Caudate nucleus (tissue), 63 donors: ENCODE measurements at places on chromosomes 16 and 17.
A peak's percentile ranks its signal among the peaks of the same experiment; 100 is the strongest.

DNA sequence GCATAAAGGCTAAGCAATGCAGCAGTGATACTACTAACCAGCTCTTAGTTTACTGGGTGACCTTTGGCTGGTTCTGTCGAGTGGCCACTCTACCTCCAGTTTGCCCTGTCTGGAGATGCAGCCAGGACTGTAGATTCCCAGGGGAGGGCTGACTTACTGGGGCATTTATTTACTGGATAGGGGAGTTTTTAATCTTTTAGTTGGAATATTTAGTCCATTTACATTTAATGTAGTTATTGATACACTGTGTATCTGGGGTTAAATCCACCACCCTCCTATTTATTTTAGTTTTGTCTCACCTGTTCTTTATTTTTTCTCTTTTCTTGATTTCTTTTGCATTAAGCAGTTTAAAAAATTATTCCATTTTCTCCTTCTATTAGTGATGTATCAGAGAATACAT is 112.9 kb downstream of the RPTOR start:
- DNase-seq = no peak

GRCh38 chr16:64017796-64018195 is 1104.1 kb downstream of the CDH11 start:
- no peak for DNase-seq

GRCh38 chr17:42214156-42214555 is 19.9 kb upstream of the GHDC start:
- no peak for DNase-seq

- DNase-seq = no peak
These were observed 5.1 kb downstream of the UBN1 start for GRCh38 chr16:4852221-4852872.

DNA sequence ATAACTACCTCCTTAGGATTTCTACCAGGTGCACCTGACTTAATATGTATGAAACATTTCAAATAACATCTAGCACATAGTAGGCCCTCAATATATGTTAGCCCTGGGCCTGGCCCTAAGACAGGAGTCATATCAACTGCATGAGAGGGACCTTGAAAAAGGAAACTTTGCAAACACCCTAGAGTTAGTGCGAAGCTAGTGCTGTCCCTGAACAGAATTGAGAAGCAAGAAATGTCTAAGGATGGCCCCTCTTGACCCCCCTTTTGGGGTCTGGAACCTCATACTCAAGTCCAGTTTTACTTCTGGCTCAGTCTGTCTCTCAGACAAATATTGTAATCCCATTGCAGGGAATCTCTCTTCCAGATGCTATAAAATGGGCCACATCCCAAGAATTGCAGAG is 80.5 kb downstream of the CBLN1 start:
- DNase-seq = no peak

GRCh38 chr16:50863644-50864144 is 121.8 kb downstream of the CYLD start:
- DNase-seq = peak; percentile 17

DNA sequence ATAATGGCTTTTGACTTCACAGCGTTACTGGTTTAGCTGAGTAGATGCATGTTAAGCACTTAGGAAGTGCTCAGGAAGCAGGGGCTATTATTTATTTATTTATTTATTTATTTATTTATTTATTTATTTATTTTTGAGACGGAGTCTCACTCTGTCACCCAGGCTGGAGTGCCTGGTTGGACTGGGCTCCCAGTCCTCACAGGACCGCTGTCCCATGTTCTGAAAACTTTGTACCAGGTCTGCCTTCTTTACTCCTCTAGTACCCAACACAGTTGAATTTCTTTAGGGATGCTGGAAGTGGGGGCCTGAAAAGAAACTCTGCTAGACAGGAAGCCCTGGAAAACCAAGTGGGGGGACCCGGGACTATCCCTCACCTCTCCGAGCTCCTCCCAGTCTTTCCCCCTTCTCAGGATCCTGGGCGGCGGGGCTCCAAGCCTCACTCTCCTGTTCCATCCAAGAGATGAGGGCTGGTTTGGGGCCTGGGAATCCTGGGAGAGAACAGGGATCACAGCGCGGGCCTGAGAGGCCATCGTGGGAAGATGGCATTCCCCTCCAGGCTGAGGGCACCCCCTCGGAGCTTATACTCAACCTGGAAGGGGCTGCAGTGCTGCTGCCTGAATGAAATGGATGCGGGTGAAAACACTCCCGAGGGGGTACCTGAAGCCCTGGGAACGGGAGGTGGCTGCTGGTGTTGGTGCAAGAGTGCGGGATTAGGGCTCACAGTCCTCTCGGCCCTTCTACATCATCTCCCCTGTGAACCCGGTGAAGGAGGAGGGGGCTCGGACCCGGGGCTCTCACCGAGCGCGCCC is 674 bp downstream of the ZNF688 start:
- DNase-seq = no peak

GRCh38 chr16:4288148-4288921 is 15.5 kb upstream of the TFAP4 start:
- peak; percentile 63 for DNase-seq

DNA sequence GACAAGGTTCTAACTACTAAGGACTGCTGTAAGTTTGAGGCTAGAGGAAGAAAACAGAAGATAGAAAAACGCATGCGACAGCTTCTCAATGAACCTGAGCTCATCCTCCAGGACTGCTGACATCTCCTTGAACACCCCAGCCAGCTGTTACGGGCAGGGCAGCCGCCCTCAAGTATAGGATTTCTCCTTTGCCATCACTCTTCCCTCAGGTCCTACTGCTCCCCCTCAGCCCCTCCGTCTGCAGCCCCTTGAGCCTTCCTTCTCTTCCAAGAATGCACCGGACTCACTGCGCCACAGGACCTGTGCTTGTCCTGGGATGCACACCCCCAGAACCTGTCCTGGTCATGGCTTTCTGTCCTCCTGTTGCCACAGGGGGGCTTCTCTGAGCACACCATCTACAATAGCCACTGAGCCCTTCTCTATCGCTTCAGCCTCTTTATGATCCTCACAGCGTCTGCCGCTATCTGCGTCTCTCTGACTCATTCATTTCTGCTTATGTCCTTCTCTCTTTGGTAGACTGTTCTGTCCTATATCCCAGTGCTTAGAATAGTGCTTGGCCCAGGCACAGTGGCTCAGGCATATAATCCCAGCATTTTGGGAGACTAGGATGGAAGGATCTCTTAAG is 15.7 kb upstream of the XYLT2 start:
- no peak for DNase-seq

DNA sequence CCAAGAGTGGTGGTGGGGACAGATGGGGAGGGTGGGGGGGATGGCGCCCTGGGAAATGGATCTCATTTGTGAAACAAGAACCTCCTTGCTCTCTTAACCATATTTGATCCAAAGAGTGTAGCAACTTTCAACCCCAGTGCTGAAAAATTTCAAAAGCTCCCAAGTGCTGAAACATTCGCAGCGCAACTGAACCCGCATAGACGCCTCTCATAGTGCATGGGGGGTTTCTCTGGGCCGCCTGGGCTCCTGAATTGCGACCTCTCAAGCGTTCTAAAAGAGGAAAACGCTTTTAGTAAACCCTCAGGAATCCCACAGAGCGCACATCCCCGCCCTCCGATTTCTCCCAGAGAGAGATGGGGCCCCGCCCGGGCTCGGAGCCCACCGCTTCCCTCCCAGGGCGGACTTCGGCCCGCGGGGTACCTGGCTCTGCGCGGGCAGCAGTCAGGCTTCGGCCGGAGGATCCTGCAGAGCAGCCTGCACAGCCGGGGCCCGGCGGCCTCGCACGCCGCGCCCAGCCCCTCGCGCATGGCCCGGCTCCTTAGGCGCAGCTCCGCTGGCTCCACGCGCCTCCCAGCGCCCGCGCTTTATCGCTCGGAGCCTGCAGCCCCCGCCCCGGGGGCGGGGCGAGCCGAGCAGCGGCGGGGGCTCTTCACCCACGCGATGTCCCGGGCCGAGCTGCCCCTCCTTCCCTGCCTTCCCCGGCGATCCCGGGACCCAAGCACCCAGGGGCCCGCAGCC is 7.0 kb downstream of the NOS2 start:
- peak; percentile 6 for DNase-seq

DNA sequence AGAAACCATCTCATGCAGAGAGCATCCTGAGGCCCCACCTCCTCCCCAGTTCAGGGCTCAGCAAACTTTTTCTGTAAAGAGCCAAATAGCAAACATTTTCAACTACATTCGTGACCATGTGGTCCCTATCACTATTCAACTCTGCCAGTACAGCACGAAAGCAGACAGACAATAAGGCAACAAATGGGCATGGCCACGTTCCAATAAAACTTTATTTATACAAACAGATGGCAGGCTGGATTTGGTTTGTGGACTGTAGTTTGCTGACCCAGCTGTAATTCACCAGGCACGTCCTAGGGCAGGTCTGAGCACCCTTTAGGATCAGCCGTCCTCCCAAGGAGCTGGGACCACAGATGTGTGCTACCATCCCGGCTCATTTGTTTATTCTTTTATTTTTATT is 27.1 kb upstream of the GPRC5C start:
- no peak for DNase-seq

DNA sequence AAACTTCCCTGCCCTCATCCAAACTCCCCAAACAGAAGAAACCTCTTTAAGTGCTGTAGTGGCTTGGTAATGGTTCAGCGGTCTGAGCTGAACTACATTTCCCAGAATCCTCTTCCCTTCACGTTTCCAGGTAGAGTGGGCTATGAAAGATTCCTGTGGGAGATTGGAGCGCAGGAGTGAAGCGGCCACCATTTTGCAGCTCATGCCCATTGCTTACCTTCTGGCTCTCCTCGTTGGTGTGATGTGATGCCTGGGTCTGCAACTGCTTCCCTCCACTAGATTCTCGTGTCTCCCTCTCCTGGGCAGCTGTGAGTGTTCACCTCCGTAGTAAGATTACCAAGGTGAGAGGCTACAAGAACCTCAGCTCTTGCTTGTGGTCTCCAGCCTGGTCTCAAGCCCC is 82.1 kb downstream of the GPR139 start:
- DNase-seq = no peak

- no peak for DNase-seq
These were observed 4.9 kb upstream of the SSTR5 start for GRCh38 chr16:1067629-1068028.

DNA sequence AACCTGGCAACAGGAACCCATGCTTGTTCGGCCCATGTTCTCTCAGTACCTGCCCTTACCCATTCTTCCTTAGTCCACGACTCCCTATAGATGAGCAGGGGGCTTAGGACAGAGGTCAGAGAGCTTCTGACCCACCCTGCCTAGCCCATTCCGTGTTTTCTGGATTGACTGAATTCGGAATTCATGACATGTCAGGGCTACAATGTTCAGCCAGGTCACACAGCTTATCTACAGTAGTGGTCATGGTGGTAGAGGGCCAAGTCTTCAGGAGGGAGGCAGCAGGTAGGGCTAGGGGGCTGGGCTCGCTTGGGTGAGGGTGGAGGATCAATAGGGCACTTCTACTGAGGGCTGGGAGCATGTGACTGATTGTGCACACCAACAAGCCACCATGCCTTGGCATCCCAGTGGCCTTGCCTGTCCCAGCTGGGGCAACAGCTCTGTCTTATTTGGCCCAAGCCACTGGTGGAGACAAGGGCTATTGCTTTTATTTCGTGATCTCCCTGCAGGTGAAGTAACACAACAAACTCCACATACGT is 3.1 kb downstream of the HEXIM2 start:
- no peak for DNase-seq

GRCh38 chr17:57655553-57655952 is 89.5 kb downstream of the CCDC182 start:
- DNase-seq = no peak

GRCh38 chr17:29042679-29043538 is at the start of gene PIPOX:
TSS of gene PIPOX (plus strand) at chr17:29043141. CDS start at chr17:29043226, 85 bp downstream.
- DNase-seq = no peak

DNA sequence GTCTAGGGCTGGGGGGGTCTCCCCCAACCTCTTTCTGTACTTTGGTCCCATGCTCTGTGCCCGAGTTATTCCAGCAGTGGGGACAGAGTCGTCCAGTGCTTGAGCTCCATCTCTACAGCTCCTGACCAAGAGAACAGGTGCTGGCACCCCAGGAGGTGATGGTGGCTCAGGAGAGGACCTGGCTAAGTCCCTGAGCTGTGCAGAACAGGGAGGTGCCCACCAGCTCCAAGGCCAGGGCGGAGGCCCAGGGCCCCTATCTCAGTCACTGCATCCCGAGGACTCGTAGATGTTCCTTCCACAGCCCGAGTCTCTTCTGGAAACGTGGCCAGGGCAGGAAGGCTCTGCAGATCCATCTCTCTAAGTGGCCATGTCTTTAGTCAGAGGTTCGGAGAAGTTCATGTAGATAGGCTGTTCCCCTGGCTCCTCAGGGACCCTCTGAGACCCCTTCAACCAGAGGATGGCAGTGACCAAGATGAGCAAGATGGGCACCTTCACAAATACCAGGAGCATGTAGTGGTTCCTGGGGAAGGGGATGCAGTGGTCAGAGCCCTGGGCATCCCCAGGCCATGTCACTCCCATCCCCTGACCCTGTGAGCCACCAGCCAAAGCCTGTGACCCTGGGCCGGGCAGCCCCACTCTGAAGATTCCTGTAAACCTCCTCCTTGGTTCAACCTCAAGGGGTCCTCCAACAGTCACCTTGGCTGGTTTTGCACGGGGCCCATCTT is 8.7 kb downstream of the CD300LB start:
- no peak for DNase-seq

- DNase-seq = no peak
These were observed 19.5 kb downstream of the LRRC75A start for GRCh38 chr17:16472539-16472938.

DNA sequence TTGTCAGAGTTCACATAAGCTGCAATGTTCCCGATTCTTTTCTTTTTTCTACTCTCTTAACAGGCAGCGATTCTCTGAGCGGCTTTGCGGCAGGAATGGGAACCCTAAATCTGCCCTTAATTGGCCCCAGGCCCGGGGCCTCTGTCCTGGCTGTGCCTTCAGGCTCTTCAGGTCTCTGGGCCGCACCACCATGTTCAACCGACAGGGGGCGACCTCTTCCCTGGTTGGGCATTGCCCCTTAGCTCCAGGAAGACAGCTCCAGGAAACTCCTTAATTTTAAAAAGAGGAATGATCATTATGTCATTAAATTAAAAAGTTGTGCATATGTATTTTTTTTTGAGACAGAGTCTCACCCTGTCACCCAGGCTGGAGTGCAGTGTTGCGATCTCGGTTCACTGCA is 20.3 kb downstream of the CACNG5 start:
- no peak for DNase-seq

- DNase-seq = no peak
These were observed 50.8 kb downstream of the SDK2 start for GRCh38 chr17:73593249-73593965.

DNA sequence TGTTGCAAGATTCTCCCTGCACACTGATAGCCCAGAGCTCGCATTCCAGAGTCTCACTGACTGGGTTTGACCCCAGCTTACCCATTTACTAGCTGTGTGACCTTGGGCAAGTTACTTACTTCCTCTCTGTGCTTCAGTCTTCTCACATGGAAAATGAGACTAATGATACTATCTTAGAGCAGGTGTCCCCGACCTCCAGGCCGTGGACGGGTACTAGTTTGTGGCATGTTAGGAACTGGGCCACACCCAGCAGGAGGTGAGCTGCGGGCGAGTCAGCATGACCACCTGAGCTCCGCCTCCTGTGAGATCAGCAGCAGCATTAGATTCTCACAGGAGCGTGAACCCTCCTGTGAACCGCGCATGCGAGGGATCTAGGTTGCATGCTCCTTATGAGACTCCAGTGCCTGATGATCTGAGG is 15.8 kb downstream of the ANKFY1 start:
- DNase-seq = no peak
